Myocyte (in vitro differentiated cells): ENCODE measurements at places on chromosomes 2 and 18. TPM values are rescaled to one million over a fixed set of nuclear protein-coding genes. Genes with fewer than 3 reads are reported as not detected.

DNA sequence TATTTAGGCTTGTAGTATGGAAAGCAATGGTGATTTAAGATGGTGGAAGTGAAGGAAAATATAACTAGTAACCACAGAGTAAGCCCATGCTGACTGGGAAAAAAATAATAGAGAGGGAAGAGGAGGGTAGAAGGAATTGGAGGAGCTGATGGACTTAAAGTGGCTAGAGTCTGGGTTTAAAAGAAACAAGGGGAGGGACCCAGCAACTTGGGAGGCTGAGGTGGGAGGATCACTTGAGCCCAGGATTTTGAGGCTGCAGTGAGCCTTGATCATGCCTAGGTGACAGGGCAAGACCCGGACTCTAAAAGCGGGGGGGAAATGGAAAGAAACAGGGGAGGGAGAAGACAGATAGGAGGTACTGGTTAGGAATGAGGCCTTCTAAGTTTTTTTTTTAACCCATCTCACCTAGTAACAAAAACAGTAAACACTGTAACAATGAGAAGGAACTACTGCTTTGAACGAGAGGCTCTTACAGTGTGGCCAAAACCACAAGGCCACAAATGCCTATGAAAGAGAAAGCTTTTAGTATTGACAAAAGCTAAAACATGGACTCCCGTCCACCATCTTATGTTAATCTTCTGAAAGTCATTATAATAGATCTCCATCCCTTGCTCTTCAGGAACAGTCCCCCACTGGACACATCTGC, 26.6 kb downstream of the METTL8 start:
- DNase-seq, result peak; percentile 29

The DOK6 gene
- total RNA-seq, result not detected in 2 replicates

DNA sequence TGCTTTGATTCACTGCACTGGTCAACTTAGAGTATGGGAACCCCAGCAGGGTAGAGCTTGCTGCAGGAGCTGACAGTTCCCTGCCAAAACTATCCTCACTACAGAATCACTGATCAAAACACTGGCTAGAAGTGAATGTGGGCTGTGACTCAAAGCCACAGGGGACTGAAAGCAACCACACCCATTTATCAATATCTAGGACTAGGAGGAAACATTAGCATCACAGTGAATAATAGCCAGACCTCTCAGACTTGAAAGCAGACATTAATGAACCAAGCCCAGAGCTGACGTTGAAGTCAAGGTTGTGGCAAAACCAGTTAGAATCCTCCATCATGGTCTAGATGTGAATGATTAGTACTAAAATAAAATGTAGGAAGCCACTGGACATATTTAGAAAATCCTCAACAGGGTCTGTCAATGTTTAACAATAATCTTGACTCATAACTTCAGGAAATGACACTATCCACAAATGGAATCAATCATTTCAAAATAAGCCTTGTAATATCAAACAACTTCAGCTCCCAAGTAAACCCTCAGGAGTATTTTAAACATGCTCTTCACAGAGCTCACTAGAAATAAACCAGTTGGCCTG, 131.4 kb downstream of the CDH20 start:
- no peak for DNase-seq

DNA sequence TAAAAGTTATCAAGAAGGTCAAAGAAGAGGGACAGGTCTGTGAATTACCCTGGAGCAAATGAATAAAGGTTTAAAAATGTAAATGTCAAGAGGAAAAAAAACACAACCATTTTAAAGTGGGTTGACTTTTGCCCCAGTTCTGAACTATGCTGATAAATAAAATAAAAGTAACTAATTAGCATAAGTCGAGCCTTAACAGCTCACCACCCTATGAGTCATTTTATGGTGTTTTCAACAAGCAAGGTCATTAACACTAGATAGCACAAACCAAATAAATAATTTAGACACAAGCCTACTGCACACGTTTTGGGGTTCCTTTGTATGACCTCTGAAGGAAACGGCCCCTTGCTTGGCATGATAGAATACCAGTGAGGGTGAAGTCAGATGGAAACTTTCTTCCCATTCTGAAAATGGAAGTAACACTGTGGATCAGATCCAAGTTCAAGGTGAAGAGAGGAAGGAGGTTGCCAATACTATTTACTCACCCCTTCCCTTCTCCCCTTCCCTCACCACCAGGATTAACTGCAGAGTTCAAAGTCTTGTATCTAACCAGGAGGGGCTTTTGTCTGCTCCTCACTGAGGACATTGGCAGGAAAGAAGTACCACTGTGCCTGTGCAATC, 380.0 kb upstream of the ACVR2A start:
- no peak for DNase-seq

The VWA3B gene
- total RNA-seq, result not detected in 2 replicates
